ENCODE measurements at places on chromosomes 1 and 21.

- DNase-seq = no peak
These were observed 1.1 kb upstream of the GADD45A start for GRCh38 chr1:67683766-67684525.

DNA sequence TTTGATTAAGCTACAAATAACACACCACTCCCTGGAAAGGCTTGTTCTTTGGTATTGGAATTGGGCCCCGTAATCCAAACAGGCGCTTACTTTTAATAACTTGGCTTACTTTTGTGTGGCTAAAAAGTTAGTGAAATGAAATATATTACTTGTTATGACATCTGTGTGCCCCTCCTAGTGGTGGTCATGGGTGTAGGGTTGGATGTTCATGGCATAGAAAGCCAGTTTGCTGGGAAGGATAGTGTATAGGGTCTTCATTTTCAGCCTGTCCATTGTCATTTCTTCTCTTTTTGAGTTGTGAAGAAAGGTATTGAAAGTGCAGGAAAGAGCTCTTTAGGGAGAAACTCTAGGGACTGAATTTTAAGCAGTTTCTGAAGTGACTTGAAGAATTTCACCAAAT lies 5.9 kb downstream of the CDC14A start:
- DNase-seq = no peak

DNA sequence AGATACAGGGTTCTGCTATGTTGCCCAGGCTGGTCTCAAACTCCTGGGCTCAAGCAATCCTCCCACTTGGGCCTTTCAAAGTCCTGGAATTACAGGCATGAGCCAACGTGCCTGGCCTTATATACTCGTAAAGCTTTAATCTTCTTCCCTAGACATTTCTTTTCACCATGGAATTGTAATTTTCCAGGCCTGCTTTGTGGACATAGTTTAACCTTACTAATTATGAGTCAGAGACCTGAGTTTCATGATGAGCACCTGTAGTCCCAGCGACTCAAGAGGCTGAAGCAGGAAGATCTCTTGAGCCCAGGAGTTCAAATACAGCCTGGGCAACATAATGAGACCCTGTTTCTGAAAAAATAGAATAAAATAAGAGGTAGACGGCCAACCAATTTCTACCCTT lies 12.3 kb downstream of the PATJ start:
- peak; percentile 36 for DNase-seq

DNA sequence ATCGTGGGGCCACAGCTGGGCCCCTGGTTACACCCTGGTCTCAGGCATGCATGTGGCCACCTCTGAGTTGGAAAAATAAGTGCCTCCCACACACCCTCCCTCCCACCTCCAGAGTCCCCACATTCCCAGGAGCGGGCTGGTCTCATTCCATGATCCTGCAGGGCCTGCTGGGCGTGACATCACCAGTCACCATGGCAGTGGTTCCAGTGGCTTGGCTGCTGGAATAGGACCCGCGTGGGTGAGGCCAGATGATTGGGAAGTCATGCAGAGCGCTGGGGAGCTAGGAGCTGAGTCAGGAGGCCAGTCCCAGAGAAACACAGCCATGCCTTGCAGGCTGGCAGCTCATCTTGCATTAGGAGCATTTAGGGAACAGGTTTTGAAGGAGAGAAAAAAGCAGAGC lies 125.4 kb upstream of the TMEM51 start:
- no peak for DNase-seq

- DNase-seq = no peak
These were observed 1.0 kb downstream of the TRMT1L start for GRCh38 chr1:185155600-185156287.

GRCh38 chr21:20645344-20645743 lies 352.9 kb upstream of the NCAM2 start:
- no peak for DNase-seq

- no peak for DNase-seq
These were observed 675 bp downstream of the MYSM1 start for GRCh38 chr1:58699011-58699762.

DNA sequence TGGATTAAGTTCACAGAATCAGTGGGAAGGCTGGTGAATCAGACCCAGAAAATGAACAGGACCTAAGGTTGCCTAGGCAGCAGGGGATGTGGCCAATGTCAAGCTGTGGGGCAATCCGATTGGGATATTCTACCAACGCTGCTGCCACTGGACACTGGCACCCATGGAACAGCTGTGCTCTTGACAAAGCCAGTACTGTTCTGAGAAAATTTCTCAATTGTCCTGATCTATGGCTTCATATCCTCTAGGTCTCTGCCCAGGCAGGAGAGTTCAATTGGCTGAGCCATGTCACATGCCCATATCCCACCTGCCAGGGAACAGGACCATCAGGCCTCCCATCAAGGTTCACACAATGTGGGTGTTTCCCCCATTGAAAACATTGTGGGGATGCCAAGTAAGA lies 6.2 kb downstream of the TACSTD2 start:
- peak; percentile 10 for DNase-seq

DNA sequence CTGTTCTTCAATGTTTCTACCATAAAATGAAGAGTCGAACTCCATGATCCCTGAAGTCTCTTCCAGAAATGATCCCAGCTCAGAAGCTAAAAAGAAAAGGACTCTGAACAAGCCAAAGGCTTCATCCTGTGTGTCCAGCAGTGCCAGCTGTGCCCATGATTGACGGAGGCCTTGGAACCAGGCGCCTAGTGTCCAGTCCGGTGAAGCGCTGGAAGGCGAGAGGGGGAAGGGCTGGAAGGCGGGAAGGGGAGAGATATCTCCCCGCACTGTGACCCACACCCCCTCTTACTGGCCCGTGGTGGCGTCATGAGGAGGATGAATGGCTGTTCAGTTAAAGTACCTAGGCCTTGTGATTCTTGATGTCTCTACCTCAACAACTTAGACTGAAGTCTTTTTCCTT lies 10.4 kb upstream of the PLEKHA6 start:
- no peak for DNase-seq

DNA sequence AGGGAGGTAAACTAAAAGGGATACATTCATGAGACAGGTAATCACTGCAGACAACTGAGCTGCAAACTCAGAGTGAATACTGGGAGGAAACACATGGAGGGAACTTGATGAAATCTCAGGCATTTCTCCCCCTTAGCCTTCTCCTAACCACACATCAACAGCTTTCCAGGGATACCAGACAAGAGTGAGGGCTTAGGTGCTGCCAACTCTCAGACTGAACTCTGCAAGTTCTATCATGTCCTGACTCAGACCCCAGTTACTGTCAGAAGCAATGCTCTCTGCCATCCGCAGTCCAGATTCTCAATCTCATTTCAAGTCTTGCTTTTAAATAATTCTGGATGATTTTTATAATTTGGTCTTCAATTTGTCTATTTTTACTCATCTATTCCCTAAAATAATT lies 267.3 kb downstream of the LTN1 start:
- no peak for DNase-seq

DNA sequence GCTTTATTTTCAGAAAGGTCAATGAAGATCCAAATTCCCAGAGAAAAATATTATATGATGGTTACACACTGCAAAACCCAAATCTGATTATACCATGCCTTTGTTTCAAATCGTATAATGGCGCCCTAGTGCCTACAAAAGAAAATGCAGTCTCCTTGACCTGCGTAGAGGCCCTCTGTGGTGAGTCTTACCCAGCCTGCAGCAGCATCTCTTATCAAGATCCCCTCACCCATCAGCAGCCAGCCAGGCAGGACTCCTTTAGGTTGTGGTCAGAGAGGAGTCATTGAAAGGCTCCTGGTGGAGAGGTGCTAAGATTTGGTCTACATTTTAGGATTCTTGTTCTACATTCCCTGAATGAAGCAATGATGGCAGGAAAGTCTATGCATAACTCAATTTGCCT lies 23.7 kb upstream of the DAB1 start:
- DNase-seq = no peak

DNA sequence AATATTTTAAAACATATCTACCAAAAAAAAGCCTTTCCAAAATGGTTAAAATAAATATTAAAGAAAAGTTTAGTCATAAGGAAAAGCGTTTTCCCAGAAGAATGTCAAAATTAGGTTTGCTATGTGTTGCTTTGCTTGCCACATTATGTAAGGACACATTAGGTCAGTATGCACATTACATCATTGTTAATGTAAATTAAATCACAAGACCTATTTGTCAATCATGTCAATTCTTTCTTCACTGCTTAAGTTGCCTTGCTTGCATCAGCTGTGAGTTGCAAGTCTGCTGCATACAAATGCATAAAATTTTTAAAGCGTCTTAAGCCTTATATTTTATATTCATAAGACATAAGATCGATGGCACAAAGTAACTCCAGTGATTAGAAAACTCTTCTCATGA lies 448.9 kb downstream of the PCP4 start:
- no peak for DNase-seq

GRCh38 chr1:85584923-85585322 lies 4.4 kb downstream of the CCN1 start:
- DNase-seq = no peak

DNA sequence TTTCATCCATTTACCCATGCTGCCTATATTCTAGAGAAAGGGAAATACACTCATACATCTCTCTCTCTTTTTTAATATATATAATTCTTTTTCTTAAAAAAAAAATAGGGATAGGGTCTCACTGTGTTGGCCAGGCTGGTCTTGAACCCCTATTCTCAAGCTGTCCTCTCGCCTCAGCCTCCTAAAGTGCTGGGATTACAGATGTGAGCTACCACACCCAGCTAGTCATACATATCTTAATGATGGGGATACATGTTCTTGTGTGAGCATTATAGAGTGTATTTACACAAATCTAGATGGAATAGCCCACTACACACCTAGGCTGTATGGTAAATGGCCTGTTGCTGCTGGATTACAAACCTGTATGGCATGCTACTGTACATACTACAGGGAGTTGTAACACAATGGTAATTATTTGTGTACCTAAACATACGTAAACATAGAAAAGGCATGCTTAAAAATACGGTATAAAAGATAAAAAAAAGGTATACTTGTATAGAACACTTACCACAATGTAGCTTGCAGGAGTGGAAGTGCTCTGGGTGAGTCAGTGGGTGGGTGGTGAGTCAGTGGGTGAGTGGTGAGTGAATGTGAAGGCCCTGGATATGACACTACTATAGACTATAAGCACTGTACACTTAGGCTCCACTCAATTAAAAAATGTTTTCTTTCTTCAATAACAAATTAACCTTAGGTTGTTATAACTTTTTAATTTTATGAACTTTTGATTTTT lies 72.9 kb downstream of the IVNS1ABP start:
- DNase-seq = no peak

GRCh38 chr21:17389311-17389710 lies 123.5 kb upstream of the CXADR start:
- no peak for DNase-seq

DNA sequence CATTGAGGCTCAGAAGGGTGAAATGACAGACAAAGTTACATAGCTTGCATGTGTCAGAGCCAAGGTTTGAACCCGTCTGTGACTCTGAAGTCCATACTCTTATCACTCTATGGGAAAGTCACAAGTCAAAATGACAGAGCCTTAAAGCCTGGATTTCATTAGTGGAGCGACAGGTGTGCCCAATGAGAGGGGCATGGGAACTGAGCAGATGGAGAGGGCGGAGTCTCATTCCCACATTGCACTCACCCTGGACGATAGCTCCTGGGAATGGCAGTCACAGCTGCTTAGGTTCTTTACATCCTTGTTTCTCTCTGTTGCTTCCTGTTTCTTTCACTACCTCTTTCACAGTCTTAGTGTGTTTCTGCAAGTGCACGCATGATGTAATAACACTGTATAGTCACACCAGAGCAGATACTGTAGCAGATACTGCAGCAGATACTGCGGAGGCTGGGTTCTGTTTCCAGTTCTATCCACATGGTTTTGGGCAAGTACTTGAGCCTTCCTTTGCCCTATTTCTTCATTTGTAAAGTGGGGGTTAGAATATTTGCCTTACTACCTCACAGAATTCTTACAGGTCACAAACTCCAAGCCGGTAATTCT lies 127.2 kb downstream of the ZSCAN20 start:
- no peak for DNase-seq

DNA sequence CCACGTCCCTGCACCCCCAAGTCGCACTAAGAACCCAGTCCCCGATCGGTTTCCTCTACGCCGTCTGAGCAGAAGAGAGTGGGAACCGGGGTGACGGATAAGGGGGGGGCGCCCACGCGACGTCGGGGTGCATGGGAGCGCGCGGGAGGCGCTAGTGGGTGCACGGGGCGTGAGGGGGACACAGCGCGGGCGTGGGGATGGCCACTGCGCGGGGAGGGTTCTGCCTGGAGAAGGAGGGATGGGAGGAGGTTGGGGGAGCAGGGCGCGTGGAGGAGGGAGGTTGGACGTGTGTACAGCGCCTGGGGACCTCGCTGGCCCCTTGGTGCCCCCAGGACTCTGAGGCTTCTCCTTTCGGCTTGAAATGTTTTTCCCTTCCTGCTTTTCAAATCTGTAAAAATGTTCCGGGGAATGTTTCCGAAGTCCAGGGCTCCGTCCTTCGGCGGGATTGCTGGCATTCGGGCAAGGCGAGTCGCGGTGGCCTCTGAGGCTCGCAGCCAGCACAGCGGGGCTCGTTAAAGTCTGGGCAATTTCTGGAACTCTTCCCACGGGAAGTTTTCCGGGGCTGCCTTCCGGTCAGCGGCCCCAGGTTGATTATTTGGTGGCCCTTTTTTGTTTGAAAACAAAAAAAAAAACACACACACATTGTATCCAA lies 13.1 kb downstream of the RNF220 start:
- no peak for DNase-seq

DNA sequence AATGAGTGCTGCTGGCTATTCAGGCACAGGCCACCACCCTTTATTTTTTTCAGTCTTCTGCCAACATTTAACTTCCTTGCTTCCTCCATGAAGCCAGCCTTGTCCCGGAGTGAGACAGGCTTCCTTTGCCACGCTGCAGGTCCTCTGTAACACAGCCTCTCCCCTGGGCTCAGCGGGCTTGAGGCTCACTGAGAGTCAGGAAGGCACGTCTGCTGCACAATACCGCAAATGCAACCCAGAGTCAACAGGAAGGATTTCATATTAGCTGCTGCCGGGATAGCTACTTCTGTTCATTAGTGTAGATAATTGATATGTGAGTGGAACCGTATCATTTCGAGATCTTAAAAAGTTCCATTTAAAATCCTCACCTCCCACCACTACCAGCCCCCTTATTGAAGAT lies 22.5 kb downstream of the MYOG start:
- DNase-seq = no peak

DNA sequence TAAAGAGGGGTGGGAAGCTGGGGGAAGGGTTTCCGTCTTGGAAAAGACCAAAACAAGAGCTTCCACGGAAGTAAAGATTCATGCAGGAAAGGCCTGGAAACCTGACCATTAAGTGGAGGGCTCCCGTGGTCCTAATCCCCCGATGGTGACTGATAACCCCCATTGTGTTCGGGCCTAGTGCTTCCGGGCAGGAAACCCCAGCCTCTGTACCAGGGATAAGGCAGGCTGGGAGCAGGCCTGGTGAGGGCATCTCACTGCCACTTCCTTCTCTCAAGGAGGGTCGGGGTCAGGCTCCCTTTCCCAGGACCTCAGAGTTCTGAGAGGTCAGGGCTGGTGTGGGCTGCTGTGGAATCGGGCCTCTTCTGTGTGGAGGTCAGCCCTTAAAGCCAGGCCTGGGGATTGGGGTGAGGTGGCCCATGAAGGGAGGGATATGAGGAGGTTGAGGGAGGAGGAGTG lies 136.9 kb downstream of the CDC7 start:
- DNase-seq = no peak

Measured in HepG2 (cell line).